ENCODE measurements at places on chromosomes 1 and 21.

DNA sequence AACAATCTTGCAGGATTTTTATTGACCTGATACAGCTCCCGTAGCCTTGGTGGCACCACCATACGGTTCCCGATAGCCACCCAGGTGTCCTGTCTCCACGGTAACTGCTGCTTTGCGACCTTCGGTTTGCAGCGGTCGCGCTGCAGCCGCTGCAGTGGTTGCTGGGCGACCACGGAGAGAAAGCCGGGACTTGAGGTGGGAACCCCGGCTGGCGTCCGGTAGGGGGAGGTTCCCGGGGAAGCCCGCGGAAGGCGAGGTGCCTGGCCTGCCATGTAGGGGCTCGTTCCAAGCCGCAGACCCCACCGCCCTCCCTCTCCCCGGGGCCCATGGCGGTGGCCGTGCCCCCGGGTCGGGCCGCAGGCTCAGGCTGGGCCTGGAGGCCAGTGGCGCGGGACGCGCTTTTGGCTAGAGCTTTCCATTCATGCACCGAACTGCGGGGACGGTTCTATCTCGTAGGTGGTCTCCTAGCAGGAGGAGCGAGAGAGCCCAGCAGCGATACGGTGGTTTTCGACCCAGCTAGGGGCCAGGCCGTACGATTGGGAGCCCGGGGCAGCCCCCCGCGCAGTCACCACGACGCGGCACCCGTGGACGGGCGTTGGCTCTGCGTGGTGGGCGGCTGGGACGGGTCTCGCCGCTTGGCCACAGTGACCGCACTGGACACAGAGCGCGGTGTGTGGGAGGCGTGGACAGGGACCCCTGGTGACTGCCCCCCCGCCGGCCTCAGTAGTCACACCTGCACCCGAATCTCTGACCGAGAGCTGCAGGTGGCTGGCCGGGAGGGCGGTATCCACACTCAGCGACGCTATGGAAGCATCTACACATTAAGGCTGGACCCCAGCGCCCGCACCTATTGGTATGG lies at the start of gene KLHDC9:
Gene KLHDC9, plus strand, starts transcription at position 152 of the 859 bp plus-strand sequence. Its CDS starts 175 bp downstream, at position 327.
- DNase-seq: peak; percentile 54

DNA sequence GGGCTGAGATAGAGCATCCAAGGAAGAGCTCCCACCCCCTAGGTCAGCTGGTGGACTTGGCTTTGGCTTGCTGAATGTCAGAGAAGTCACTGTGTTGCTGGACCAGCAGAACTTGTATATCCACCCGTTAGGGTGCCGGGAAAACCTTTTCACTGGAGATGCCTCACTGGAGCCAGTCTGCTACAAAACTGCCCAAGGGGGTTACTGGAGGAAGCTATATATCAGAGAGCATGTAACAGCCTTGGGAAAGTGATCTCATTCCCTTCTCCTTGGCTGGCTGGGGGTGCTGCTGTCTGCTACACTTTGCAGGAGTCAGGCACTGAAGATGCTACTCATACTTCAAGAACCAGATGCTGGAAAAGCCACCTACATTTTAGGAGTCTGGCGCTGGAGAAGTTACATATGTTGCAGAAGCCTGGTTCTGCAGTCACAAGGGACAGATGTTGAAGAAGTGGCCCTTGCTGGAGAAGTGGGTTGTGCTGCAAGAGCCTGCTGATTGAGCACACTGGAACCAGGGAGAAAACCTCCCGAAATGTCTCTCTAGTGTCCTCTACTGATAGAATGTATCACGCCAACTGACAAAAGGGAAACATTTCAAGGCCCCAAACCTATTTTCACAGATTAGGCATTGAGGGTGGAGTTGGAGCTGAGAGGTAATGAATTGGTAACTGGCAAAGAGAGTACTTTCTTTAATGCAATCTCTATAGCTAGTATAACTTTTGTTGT lies 250.6 kb downstream of the SPATA17 start:
- DNase-seq: no peak

GRCh38 chr1:118104951-118105350 lies 80.1 kb downstream of the SPAG17 start:
- DNase-seq: no peak

DNA sequence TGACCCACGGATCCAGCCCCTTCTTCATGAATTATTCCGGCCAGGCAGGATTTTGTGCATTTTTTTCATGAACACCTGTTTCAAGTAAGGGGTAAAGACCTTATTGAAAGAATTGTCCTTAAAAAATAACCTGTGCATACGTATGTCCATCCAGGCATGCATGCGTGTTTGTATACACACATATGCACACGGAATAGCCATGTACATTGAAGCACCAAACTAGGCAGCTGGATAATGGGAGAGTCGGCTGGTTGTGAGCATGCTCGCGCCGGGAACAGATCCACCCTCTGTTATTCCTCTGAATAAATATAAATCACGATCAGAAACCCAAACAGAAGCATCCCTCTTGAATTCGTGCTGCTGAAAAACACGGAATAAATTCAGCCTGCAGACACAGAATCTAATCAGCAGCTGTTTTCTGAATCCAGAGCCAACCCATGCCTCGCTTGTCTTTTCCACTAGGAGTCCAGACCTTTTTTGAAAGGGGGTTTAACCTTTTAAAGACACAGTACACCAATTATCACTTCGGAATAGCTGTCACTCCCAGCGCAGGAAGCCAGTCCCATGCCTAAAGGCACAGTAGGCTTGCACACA lies at the start of gene HIVEP3:
Gene HIVEP3, minus strand, starts transcription at position 473 of the 594 bp plus-strand sequence.
- no peak for DNase-seq

DNA sequence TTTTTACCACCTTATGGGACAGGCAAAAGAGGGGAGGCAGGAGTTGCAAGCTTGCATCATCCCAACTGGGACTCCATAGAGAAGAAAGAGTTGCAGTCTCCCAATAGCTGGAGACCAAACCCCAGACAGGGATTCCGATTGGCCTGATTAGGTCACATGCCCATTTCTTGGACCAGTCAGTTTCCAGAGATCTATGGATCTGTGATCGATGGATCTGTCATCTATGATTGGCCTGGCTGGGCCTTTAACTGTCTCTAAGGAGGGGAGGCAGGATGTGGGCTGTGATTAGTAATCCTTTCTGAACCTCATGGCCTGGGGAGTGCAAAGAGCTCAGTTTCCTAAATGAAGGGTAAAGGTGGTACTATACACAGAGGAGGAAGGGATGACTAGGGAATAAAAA lies 252.1 kb downstream of the MATN1 start:
- DNase-seq: no peak

GRCh38 chr21:37224861-37225839 lies 42.0 kb downstream of the VPS26C start:
- DNase-seq: peak; percentile 69

GRCh38 chr1:175338387-175339135 lies 146.0 kb upstream of the KIAA0040 start:
- DNase-seq: peak; percentile 12

DNA sequence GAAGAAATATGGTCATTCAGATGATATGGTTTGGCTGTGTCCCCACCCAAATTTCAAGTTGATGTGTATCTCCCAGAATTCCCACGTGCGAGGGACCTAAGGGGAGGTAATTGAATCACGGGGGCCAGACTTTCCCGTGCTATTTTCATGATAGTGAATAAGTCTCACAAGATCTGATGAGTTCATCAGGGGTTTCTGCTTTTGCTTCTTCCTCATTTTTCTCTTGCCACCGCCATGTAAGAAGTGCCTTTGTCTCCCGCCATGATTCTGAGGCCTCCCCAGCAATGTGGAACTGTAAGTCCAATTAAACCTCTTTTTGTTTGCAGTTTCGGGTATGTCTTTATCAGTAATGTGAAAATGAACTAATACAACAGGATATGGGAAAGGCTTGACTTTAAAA lies 1.4 kb upstream of the DPM3 start:
- no peak for DNase-seq

DNA sequence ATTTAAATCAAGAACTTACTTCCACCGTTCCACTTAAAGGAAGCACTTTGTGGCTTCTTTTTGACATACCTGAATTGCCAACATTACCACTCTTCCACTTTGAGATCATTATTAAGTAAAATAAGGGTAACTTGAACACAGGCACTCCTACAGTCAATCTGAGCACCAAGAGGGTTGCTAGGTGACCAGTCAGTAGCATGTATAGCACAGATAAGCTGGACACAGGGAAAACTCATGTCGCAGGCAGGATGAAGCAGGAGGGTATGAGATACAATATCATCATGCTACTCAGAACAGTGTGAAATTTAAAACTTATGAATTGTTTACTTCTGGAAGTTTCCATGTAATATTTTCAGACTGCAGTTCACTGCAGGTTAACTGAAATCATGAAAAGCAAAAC lies 47.0 kb upstream of the RAP1GAP start:
- DNase-seq: no peak

Data from T-helper 2 cell treated with Interferon-gamma antibody and Interleukin-4, amounts not matched to agents 5 μg/mL and 100 μg/mL, for 36 hours (primary cell).